ENCODE measurements at places on chromosomes 2 and 18.
A peak's percentile ranks its signal among the peaks of the same experiment; 100 is the strongest.

DNA sequence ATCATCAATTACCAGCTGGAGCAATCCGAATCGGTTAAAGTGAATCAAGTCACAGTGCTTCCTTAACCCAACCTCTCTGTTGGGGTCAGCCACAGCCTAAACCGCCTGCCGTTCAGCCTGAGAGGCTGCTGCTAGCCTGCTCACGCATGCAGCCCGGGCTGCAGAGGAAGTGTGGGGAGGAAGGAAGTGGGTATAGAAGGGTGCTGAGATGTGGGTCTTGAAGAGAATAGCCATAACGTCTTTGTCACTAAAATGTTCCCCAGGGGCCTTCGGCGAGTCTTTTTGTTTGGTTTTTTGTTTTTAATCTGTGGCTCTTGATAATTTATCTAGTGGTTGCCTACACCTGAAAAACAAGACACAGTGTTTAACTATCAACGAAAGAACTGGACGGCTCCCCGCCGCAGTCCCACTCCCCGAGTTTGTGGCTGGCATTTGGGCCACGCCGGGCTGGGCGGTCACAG lies 496 bp upstream of the ITGA4 start:
- DNase-seq, result peak; percentile 71

GRCh38 chr18:46916551-46917107 lies 678 bp downstream of the PIAS2 start:
- DNase-seq, result peak; percentile 26

- no peak for DNase-seq
Observed at GRCh38 chr2:208294482-208295024, 28.5 kb downstream of the PIKFYVE start.

- no peak for DNase-seq
Observed at GRCh38 chr2:31294196-31294595, 60.2 kb downstream of the EHD3 start.

GRCh38 chr18:3014503-3015203 lies 1.7 kb upstream of the LPIN2 start:
- DNase-seq, result no peak

DNA sequence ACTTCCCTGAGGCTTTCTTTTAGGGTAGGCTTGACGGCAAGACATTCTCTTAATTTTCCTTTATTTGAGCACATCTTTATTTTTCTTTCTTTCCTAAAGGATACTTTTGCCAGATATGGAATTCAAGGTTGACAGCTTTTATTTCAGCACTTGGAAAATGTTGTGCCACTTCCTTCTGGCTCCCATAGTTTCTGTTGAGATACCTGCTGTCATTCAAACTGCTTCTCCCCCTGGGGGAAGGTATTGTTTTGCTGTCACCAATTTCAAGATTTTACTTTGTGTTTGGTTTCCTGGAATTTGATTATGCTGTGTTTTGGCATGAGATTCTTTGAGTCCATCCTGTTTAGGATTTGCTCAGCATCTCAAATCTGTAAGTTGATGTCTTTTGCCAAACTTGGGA lies 39.1 kb upstream of the TWIST2 start:
- DNase-seq, result no peak

GRCh38 chr2:33018271-33018670 lies 71.5 kb downstream of the LTBP1 start:
- DNase-seq, result no peak
